ENCODE measurements at places on chromosomes 5 and 9.

DNA sequence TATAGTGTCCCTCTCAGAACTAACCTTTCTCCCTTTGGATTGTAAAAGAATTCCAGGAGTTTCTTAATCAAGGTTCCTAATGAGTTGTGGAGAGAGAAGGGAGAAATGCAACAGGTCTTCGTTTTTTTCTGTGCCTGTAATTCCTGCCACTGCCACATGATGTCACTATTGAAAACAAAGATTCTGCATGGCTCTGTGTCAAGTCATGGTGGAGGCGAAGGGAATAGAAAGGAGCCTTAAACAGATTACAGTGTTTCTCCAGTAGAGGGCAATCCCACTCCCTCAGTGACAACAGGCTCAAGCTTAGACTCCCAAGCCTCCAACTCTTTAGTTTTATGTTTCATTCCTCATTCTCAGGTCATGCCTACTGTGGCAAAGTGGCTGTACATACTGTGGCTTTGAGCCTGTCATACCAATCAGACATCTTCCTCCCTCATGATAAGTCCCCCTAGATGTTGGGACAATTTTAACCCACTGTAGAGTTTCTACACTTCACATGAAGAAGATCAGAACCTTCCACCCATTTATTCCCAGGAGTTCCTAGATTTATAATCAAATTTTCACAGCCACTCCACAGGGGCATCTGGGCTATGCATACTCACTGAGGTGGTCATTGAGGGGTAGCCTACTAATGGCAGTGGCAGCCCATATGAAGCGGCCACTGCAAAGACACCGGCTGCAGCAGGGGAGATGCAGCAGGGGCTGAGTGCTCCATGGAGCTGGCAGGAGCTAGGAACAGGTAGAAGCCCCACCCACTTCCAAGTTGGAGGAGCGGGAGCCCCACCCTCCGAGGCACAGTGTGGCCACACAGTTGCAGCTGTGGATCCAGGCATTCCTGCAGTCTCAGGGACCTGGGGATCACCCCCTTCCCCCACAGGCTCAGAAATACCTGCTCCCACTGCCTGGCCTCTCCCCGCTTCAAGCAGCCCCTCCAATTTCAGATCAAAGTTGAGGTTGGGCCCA is 97.4 kb upstream of the TRIM32 start:
- no peak for DNase-seq

DNA sequence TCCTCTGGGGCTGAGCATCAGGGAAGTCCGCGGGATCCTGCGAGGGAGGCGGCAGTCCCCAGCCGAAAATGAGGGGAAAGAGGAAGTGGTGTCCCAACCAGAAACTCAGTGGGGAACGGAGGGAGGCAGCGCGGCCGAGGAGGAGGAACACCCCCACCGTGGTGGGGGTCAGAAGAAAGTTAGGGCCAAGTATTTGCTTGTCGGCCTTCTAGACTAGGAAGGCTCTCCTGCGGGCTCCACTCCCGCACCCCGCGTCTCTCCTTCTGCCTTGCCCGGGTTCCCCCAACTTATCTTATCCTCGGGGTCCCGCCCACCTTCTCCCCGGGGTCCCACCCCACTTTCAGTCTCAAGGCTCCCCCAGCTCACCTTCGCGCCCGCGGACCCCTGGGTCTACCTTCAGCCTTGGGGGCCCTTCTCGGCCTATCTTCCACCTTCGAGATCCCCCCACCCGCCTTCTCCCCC is 557 bp upstream of the PHF2 start:
- no peak for DNase-seq

GRCh38 chr5:74032617-74033016 is 406.6 kb downstream of the ARHGEF28 start:
- no peak for DNase-seq

- DNase-seq, result no peak
Observed at GRCh38 chr9:73643379-73644013, 491.8 kb downstream of the ANXA1 start.

DNA sequence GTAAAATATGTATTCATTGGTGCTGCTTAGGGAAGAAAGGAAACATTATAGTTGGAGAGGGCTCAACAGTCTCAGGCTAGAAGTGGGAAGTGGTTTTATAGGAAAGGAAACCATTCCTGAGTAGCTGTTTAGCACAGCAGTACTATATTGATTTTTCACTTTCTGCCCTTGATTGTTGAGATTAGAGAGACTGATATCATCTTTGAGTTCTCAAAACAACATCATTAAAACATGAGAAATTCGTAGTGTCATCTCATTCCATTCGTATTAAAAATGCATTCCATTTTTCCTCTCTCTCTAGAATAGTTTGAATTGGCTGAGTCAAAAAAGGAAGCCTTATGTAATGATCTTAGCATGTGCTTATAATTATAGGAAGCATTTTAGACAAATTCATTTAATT is 14.1 kb downstream of the POLR3G start:
- no peak for DNase-seq

- DNase-seq, result no peak
Observed at GRCh38 chr5:39108987-39109386, 34.8 kb upstream of the RICTOR start.
